ENCODE measurements at places on chromosomes 11 and 22. TPM values are rescaled to one million over a fixed set of nuclear protein-coding genes. Genes with fewer than 3 reads are reported as not detected.

Gene TMEM121B
- total RNA-seq, result not detected

Gene PDE2A
- 3.8 TPM for total RNA-seq

Gene WBP2NL
- total RNA-seq, result under 0.01 TPM

Gene RASD2
- total RNA-seq, result 0.43 TPM

Gene SCGB1D1
- total RNA-seq, result not detected

Gene CADM1
- 4.1 TPM for total RNA-seq

Gene OR52I1
- not detected for total RNA-seq

Gene TRPM5
- not detected for total RNA-seq

Gene MUC5B
- total RNA-seq, result not detected

Gene CDCA5
- total RNA-seq, result 0.43 TPM

Gene CENPM
- 7.7 TPM for total RNA-seq

Gene RASL10A
- total RNA-seq, result not detected

Gene KRTAP5-5
- total RNA-seq, result not detected

Gene SHANK2
- 9.6 TPM for total RNA-seq

Gene CCDC116
- total RNA-seq, result not detected

Gene GGTLC3
- total RNA-seq, result not detected

Gene CWC15
- total RNA-seq, result 33.0 TPM

Gene OR4A15
- not detected for total RNA-seq

Gene F2
- total RNA-seq, result under 0.01 TPM

Gene OR8D4
- not detected for total RNA-seq

Gene RASSF10
- total RNA-seq, result 1.5 TPM

Gene MS4A6A
- not detected for total RNA-seq

Measured in tracheal epithelial cell (primary cell).